Stimulated activated CD8-positive, alpha-beta memory T cell treated with anti-CD3 and anti-CD28 coated beads, Interleukin-4, amount 100 ng/mL, for 48 hours (primary cell): ENCODE measurements at places on chromosomes 4 and X.
A peak's percentile ranks its signal among the peaks of the same experiment; 100 is the strongest.

DNA sequence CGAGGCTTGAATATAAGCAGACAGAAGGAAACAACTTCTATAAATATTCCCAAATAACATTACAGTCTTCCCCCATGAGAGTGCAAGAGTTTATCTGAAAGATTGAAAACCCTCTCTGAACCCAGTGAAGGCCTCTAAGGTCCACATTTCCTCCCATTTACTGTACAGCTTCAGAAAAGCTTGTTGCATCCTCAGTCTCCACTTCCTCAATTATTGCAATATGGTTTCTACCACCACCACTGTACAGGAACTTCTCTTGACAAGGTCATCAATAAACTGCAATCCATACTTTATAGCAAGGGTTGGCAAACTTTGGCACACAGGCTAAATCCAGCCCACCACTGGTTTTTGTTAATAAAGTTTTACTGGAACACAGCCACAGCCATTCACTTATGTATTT is 239.0 kb downstream of the THOC2 start:
- DNase-seq, result no peak

DNA sequence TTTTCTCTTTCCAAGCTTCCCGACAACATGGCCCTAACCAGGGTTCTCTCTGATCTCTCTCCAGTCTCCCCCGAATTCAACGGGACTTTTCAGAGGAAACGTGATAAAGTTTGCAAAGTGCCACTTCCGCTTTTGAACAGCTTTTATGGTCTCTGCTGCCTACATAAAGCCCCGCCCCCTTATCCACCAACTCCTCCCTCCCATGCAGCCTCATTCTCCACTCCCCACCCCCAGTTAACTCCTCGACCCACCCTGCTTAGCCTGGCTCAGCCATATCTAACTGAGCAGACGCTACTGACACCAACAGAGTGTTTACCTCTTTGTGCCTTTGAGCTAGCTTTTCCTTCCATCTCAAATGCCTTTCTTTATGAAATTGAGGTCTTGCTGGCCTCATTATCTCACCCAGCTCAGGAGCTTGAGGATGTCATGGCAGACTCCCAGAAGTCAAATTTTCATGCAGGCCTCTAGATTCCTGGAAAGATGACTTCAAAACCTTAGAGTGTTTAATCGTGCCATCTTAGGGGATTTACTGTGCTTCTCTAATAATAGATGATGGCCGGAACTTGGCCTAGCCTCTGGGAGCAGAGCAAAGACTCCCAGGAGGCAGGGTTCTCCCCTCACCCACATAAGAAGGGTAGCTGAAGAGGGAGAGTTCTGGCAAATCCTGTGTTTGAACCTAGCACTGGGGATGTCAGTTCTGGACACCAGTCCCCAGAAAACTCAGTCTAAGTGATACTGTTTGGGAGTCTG is 606.0 kb downstream of the BCOR start:
- peak; percentile 62 for DNase-seq

DNA sequence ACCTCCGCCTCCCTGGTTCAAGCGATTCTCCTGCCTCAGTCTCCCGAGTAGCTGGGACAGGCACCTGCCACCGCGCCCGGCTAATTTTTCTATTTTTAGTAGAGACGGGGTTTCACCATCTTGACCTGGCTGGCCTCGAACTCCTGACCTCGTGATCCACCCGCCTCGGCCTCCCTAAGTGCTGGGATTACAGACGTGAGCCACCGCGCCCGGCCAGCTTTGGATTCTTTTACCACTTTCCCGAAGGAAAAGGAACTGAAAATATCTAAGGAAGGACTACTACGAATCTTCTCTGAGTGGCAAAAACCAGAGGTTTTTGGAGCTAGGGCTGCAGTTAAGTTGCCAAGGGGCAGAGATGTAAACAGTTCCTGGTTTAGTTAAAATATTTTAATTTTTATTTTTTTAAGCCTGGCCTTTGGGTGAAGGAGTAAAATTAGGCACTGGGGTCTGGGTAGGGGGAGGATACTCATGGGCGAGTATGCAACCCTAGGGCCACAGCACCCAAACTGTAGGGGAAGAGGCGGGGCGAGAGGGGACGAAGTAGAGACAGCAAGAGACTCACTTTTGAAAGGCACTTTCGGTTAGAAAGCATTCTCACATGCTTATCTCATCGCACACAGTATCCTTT is 525 bp upstream of the CISD2 start:
- peak; percentile 57 for DNase-seq

DNA sequence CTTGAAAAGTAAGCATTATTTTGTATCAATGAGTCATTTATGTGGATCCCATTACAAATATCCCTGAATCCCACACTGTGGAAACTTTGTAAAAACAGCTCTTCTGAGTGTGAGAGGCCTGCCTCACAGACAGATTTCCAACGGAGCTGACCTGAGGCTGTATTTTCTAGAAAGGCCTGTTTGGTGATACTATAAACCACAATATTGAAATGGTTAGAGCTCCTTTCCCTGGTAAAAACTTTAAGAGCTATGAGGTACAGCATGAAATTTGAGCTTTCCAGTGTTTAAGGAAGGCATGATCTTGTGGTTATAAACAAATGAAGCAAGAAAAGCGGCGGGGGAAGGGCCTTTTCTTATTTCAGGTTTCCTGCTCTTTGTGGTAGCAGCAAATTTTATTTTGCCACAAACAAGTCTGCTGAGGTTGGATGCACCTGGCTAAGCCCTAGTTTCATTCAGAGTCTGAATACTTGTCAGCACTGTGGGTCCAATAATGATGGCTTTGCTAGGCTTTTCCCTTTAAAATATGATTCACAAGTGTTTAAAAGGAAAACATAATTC is 86.8 kb upstream of the ETNPPL start:
- no peak for DNase-seq

DNA sequence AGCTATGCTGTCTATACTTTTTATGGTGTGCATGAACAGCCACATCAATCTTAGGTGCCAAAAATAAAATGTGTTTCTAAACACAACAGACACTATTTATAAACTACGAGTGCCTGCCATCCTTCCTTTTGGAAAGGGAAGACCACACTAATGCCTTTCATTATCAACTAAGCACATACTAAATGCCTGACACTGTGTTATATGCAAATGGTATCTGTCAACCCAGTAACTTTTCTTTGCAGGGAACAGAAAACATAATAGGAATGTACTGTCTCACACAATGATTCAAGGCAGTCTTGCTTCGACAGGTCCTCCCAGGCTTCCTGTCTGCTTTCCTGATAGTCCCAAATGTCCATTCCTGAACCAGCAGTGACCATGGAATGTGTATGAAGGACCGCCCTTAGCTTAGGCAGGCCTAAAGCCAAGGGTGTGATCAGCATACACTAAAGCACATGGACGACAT is 43.8 kb downstream of the ADGRA3 start:
- no peak for DNase-seq

GRCh38 chr4:178480105-178480504 is 1037.9 kb upstream of the AGA start:
- no peak for DNase-seq

DNA sequence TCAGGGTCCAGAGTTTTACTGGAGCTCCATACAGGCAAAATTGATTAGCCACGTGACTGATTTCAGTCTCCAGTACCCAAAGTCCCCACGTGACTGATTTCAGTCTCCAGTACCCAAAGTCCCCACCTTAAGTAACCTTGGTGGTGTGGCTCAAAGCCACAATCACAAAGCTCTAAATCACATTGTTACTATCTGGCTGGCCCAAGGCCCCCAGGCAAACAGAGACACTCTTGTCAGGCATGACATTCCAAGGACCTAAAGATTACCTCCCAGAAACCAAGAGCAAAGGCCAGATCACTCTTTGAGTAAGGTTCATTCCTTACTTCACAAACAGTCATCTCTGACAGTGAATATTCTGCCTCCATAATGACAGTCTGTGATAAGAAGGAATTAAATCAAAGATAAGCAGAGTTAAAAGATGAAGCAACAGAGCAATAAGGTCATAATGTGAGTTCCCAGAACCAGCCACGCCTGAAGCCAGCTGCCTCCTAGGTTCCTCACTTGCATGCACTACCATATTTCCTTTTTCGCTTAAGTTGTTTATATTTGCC is 78.5 kb downstream of the ANXA3 start:
- DNase-seq, result no peak

DNA sequence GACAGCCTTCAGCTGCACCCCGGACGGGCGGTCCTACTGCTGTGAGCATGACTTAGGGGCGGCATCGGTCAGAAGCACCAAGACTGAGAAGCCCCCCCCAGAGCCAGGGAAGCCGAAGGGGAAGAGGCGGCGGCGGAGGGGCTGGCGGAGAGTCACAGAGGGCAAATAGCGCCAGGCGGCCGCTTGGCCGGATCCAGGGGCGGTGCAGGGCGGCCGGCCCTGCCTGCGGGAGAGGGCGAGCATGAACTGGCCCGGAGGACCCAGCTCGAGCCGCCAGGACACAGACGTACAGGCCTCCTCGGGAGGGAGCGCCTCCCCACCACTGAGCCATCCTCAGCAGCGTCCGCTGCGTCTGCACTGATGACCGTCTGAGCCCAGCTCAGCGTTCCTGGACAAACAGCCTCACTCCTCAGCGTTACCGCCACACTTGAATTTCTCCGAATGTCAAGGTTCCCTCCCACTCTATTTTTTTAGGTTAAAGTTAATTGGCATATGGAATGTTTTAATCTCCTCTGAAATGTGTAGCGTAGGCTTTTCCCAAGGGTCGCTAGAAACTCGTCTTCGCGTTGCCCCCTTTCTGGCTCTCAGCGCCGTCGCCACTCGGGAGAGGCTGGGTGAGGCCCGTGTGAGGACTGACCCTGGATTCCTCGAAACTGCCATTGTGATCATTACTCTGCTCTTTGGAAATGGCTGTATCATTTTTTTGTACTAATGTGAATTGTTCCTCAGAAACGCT is 29.9 kb downstream of the NELFA start:
- peak; percentile 19 for DNase-seq

GRCh38 chr4:27429364-27429871 is 568.8 kb downstream of the STIM2 start:
- no peak for DNase-seq

- DNase-seq, result no peak
Measured at GRCh38 chrX:10178866-10179463, 22.2 kb downstream of the CLCN4 start.

GRCh38 chr4:16505726-16506125 is 279.5 kb upstream of the TAPT1 start:
- DNase-seq, result no peak

DNA sequence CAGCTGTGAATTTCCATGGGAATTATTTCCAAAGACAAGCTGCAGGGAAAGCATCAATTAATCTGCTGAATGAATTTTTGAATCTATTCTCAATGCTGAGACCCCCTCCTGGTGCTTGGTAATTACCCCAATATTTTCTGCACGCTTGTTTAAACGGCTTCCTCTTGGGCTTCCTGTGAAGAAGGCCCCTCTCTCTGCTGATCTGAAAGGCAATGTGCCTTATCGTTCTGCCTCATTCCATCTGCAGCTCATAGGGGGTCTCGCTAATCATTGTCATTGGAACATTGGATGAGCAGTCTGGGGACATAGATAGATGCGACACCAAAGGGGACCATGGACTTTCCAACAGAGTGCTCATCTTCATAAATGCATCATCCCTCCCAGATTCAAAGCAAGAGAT is 851.6 kb downstream of the PDHA2 start:
- DNase-seq, result no peak

DNA sequence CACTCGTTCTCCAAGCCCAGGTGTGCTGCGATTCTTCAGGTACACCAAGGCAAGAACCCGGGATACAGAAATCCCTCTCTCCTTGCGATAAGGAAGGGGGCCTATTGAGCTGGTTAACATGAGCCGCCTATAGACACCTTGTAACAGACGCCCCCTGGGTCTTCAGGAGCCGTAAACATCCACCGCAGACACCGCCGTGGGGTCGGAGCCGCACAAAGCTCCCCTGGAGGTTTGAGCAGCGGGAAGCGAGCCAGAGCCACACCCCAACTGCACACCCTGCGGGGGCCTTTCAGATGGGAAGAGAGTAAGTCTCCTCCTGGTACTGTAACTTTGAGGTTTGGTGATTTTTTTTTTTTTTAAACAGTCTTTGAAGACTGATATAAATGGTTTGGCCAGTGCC is 46.6 kb downstream of the ZFP42 start:
- no peak for DNase-seq

- DNase-seq, result no peak
Measured at GRCh38 chr4:95505151-95505550, 43.6 kb downstream of the UNC5C start.

DNA sequence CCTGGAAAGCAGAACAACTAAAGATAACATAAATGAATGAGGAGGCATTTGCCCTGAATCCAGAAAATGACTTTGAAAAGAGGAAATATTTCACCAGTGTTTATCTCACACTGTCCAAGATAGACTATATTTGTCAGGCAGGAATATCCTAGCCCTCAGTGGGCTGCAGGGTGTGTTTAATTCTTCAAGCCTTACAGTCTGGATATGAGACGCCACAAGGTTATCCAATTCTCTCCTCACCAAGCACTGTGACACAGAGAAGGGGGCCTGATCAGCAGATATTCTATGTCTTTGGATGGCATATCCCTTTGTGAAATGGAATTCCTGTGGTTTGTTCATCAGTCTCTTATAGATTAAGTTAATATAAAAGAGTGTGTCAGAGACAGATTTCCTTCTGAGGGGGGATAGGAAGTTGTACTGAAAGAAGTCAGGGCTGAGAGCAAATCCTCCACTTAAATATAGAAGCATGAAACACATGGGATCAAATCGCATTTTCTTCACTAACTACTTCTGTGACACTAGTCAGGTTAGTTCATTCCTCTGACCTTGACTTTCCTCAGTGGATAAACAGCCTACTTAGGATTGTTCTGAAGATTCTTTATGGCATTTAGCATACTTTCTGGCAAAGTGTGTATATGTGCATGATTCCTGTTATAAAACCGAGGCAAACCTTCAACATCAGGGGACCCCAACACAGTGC is 6.8 kb upstream of the G3BP2 start:
- no peak for DNase-seq

- DNase-seq, result no peak
Measured at GRCh38 chr4:38364383-38364963, 299.5 kb upstream of the KLF3 start.

GRCh38 chr4:163157157-163157556 is 9.5 kb downstream of the NAF1 start:
- no peak for DNase-seq

DNA sequence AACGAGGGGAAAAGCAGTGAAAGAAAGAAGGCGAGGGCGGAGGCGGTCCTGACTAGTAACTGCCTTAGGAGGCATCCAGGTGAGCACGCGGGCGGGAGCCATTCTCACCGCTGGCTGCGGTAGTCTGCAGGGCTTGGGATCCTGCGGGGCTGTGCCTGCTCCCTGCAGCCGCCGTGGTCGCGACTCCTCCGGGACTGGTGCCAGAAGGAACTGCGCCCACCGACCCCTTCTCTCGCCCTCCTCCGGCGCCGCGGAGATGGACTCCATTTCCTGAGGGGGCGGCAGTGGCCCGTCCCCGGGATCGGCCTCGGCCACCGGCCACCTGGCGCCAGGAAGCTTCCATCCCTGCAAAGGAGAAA is 543 bp downstream of the NFXL1 start:
- DNase-seq, result peak; percentile 59

- no peak for DNase-seq
Measured at GRCh38 chr4:118810991-118811764, 24.7 kb downstream of the SEC24D start.

DNA sequence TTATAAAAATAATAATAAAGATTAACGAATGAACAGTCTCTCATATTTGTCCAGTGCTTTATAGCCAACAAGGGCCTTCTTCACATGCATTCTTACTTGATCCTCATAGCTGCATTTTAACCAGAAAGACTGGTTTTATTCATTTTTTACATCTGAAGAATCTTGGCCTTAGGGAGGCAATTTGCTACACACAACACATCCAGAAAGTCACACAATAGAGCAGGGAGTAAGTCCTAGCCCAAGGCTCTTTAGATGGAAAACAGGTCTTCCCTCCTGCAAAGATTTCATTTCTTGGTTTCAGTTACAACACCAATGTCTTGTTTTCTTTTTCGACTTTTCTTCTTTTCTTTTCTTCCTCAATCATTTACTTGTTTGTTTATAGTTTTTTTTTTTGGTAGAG is 13.0 kb upstream of the C1GALT1C1 start:
- no peak for DNase-seq
